ENCODE measurements at places on chromosomes 1 and 21.

DNA sequence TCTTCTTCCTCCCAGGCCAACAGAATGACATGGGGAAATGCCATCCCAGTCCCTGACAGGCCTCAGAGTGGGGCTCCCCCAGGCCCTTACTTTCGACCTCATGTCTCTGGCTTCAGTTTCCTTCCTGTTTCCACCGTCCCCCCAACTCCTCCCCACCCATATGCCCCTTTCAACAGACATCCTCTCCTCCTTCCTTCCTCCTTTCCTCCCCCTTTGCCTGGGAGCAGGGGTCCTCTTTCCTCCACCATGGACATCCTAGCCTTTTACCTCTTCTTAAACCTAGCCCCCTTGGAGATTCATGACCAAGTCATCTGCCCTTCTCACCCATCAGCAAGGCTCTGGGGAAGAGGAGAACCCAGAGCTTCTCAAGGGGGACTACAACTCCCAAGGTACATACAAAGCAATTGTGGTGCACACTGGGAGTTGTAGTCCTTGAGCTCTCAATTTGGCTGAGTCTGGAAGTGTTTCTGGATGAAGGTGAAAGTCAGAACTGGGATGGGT is 4.0 kb downstream of the ZBTB7B start:
- peak; percentile 13 for DNase-seq

DNA sequence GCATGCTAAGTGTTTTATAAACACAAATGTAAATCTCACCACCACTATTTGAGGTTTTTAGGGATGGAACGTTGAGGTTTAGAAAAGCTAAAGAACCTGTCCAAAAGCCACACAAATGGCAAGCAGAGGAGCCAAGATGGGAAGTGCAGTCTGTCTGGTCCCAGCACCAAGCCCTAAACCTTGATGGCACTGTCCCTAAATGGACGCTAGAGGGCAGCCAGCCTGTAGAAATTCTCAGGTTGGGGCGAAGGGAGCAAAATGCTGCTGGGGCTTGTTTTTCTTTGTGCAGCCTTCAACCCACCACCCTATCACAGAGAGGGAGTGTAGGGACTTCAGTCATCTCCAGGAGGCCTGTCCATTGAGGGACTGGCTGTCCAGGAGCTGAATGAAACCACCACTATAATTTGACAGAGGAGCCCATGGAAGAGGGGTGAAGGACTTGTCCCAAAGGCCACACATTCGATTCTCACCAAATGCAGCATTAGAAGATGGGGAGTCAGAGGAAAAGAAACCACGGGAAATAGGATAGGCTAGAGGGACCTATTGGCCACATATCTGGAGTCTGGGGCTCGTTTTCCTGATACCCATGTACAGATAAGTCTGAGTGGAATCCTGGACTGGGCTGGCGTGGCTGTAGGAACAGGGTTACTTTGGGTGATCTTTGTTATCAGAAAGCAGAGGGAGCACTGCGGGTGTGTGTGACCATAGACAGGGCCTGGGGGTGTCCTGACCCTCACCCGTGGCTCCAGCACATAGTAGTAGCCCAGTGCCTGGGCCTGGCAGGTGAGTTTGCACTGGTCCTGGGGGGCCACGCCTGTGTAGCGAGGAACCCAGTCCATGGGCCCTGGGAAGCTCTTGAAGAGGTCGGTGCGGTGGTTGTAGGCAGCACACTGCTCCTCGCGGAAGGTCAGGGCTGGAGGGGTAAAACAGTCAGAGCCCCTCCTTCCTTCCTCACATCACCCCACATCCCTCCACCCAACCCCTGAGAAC is 6.1 kb downstream of the ADAMTS4 start:
- DNase-seq: no peak

DNA sequence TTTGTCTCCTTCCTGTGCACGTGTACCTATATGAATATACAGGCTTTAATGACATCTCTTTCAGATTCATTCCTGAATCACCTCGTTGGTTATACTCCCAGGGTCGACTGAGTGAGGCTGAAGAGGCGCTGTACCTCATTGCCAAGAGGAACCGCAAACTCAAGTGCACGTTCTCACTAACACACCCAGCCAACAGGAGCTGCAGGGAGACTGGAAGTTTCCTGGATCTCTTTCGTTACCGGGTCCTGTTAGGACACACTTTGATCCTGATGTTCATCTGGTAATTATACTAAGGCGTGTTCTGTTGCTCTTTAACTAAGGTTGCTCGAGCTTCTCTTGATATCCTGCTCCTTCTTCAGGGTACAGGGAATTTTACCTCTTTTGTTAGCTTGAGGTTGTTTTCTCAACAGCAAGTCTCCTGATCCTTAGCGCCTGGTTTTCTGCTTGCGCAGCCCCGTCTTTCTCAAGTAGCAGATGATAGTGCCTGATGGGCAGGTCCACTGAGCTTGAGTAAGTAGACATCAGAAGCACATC is 55.1 kb downstream of the SLC22A15 start:
- no peak for DNase-seq

GRCh38 chr1:242002510-242002909 is 3.6 kb upstream of the MAP1LC3C start:
- no peak for DNase-seq
